Foreskin keratinocyte (primary cell): ENCODE measurements at places on chromosomes 6 and 20. TPM values are rescaled to one million over a fixed set of nuclear protein-coding genes. Genes with fewer than 3 reads are reported as not detected.

TCP11 gene
- polyA plus RNA-seq: 0.03 TPM in 1 of 2 replicates, not detected in the other

PLAGL1 gene
- polyA plus RNA-seq: 5.0 TPM in 2 replicates

ECT2L gene
- polyA plus RNA-seq: not detected in 2 replicates

NHSL1 gene
- 3.1 and 3.2 TPM in 2 replicates for polyA plus RNA-seq

MYL9 gene
- 11.2 and 14.6 TPM in 2 replicates for polyA plus RNA-seq

RIPOR2 gene
- polyA plus RNA-seq: not detected in 2 replicates

UBD gene
- not detected in 2 replicates for polyA plus RNA-seq
